ENCODE measurements at places on chromosomes 16 and 17. TPM values are rescaled to one million over a fixed set of nuclear protein-coding genes. Genes with fewer than 3 reads are reported as not detected.

The EVPLL gene
- polyA plus RNA-seq: 0.64 TPM

The CD300LG gene
- 0.93 TPM for polyA plus RNA-seq

The RGS11 gene
- 0.44 TPM for polyA plus RNA-seq

The CCL4 gene
- polyA plus RNA-seq: 2.0 TPM

The KCNAB3 gene
- 10.2 TPM for polyA plus RNA-seq

The KRT17 gene
- 1.6 TPM for polyA plus RNA-seq

The KRTAP9-2 gene
- not detected for polyA plus RNA-seq

DNA sequence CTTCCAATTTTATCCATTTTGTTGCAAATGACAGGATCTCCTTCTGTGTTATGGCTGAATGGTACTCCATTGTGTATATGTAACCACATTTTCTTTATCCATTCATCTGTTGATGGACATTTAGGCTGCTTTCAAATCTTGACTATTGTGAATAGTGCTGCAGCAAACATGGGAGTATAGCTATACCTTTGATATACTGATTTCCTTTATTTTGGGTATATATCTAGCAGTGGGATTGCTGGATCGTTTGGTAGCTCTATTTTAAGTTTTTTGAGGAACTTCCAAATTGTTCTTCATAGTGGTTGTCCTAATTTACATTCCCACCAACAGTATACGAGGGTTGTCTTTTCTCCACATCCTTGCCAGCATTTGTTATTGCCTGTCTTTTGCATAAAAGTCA lies 67.8 kb downstream of the BRIP1 start:
- DNase-seq: no peak

DNA sequence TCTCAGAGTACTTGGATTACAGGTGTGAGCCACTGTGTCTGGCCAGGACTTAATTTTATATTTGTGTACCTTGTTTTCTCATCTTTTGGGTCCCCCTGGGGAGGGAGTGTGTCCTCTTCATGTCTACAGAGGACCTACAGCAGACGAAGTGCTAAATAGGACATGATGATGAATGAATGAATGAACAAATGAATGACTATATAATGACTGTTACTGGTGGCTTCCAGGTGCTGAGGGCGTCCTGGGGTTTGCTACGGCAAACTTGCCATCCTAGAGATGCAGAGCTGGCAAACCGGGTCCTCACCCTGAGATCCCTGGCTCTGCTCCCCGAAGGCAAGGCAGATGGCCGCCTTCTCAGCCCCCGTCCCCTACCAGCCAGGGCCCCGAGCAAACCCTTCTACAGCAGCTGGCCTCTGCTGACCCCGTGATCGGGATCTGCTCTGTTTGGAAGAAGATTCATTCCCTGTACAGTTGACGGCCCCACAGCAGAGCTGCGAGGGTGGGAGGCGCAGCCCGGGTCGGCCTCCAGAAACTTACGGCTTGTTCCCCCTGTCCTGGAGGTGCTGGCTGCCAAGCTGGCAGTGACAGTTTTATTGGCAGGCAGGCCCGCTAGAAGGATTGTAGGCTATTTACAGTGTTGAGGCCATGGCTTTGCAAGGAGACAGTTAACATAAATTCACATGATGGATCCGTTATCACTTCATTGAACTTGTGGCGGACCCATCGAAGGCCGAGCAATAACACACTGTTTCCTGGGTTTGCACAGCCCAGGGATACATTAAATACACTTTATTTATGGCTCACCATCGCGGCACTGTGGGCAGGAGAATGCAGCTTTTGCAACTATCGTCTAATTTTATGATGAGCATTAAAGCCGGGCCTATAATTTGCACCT lies 197.7 kb upstream of the GSE1 start:
- no peak for DNase-seq

GRCh38 chr17:76383546-76384221 lies 725 bp upstream of the SPHK1 start:
- no peak for DNase-seq

- no peak for DNase-seq
These were observed 374.0 kb upstream of the ASIC2 start for GRCh38 chr17:33667052-33667509.

- no peak for DNase-seq
These were observed 19.8 kb downstream of the CCL4 start for GRCh38 chr17:36123431-36123830.

- no peak for DNase-seq
These were observed 3.6 kb downstream of the DLX3 start for GRCh38 chr17:49991409-49991808.

- no peak for DNase-seq
These were observed 198.0 kb downstream of the XYLT1 start for GRCh38 chr16:17272716-17273115.

DNA sequence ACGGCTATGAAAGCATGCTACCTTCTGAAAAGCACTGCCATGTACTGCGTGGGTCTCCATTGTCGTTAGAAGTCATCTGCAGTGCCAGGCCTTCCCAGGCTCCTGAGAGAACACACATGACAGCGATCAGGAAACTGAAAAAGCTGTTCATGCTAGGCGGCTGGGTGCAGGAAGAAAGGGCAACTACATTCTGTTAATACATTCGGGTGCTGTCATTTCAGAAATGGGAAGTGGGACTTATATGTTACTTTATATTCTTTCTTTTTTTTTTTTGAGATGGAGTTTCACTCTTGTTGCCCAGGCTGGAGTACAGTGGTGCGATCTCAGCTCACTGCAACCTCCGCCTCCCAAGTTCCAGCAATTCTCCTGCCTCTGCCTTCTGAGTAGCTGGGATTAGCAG lies 19.9 kb downstream of the CFAP20 start:
- no peak for DNase-seq

DNA sequence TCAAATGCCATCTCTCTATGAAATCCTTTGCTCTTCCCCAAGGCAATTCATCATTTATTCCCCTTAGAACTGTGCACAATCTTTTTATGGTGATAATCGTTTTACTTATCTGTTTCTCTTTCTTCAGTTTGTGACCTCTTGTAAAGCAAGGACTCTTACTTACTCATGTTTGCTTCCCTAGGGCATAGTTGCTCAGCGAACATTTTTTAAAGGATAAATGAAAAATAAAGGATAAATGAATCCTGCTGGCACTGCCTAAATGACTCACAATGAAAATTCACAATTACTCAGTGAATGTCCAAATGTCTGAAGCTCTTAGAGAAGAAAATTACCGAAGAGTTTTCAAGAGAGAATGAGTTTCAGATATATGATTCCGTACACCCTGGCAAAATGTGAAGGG lies 671.7 kb downstream of the CDH11 start:
- no peak for DNase-seq

DNA sequence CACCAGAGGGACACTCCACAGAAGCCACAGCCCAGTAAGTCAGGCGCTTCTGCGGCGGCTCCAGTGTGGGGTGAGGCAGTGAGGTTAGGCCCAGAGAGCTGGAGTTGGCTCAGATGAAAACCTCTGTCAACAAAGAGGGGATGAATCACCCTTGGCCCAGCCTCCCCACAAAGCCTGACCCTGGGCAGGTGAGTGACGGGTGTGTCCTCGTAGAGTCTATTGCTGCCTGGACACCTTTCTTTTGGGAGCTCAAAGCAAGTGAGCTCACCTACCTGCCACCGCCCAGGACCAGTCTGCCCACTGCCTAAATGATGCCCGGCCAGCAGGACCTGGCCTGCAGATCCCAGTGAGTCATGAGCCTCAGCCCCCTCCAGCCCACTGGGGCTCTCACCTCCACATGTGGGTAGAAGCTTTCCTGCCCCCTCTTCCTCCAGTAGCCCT lies 24.9 kb upstream of the DBNDD1 start:
- DNase-seq: no peak

All from right renal cortex interstitium (tissue), 3 donors.